ENCODE measurements at places on chromosomes 16 and 17. TPM values are rescaled to one million over a fixed set of nuclear protein-coding genes. Genes with fewer than 3 reads are reported as not detected.

- DNase-seq = no peak
Observed at GRCh38 chr17:36752096-36752888, 150.9 kb downstream of the MRM1 start.

DNA sequence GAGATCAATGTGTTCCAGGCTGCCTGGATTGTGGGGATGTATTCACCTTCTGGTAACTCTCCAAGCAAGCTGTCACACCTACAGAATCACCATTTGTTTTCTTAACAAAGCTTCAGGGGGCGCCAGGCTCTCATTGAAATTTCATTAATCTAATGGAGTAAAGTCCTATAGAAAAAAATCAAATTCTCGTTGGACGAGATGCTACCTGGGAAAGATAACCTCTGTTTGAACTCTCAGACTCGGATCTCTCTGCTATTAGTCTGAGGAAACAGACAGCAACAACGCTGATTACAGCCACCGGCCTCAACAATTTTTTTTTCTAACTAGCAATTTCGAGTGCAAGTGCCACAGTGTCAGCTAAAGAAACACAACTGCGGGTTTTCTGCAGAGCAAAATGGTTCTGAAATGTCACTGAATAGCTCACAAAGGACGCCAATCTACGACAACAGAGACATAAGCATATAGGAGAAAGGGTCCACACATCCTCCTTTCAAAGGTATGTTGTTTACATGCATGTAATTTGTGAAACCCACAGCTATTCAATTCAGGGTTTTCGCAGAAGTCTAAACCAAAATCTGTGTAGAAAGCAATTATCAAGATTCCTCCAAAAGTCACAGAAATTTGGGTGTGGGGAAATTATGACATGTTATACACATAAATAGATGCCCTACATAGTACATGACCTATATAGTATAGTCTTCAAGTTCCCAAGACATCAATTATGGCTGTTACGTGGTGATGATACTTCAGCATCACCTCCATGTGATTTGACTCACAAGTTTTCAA, 135.8 kb downstream of the SKAP1 start:
- DNase-seq = no peak

Gene STX1B
- total RNA-seq = 0.57 TPM

Gene TEKT5
- not detected for total RNA-seq

DNA sequence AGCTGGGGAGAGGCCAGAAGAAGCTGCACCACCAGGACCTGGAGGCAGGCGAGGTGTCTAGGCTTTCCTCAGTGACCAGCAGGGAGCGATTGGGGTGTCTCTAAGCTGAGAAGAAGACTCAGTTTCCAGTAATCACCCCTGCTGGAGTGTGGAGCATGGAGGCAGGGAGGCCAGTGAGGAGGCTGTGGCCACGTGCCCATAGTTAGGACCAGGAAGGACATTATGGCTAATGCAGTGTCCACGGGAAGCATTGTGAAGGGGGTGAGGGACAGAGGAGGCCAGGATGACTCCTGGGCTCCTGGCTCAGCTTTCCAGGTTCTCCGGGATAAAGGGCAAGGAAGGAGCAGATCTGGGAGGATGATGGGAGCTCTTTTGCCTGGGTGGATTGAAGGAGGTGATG, 5.7 kb downstream of the KRT13 start:
- no peak for DNase-seq

DNA sequence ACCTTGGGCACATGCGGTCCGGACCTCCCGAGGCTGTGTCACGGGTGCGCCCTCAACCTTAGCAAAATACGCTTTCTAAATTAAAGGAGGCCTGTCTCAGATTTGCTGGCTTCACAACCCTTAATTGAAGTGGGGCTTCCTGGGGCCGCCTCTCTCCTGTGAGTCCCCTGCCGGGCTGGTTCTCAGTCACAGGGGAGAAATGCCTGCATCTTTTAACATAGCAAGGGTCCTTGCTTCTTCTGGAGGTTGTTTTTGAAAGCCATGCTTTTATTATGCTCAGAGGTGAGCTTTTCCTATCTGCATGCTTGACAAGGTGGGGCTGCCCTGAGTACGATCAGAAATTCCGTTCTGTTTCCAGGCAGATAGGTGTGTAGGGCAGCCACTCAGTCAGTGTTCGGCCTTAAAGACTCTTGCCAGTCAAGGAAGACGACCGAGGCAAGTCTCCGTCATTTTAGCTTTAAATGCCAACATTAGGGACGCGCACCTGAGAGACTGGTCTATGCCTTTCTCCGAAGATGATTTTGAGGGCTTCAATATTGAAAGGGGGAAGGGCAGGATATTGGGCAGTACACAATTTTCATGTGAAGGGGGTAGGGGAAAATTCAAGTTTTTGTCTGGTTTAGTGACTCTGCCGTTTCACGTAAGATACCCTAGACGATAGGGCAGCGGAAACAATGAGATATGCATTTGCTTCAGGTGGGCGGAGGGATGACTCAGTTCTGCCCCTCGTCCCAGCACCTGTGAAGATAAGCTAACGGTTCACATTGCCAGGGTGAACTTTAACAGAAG, 5.5 kb upstream of the SLC7A5 start:
- DNase-seq = peak; percentile 73

- DNase-seq = no peak
Observed at GRCh38 chr17:63550817-63551639, 751 bp downstream of the DCAF7 start.

Gene TP53TG3F
- not detected for total RNA-seq

- DNase-seq = no peak
Observed at GRCh38 chr17:46790216-46790615, 28.3 kb downstream of the WNT3 start.

GRCh38 chr16:70683146-70683944, 2.5 kb downstream of the MTSS2 start:
- no peak for DNase-seq

Gene MYH3
- total RNA-seq = 4.6 TPM

- no peak for DNase-seq
Observed at GRCh38 chr17:4541328-4542002, 13.7 kb downstream of the MYBBP1A start.

- peak; percentile 66 for DNase-seq
Observed at GRCh38 chr16:49281843-49282642, 405 bp upstream of the CBLN1 start.

Gene RECQL5
- total RNA-seq = 33.3 TPM

Gene NOD2
- total RNA-seq = 7.4 TPM

Gene AATK
- total RNA-seq = 0.48 TPM

GRCh38 chr17:8041249-8041928, 2.5 kb downstream of the ALOX15B start:
- DNase-seq = peak; percentile 22

Gene FNDC8
- total RNA-seq = not detected

GRCh38 chr16:52747088-52747595, 200.2 kb upstream of the TOX3 start:
- no peak for DNase-seq

GRCh38 chr17:83076938-83077337, 2.5 kb upstream of the METRNL start:
- no peak for DNase-seq

DNA sequence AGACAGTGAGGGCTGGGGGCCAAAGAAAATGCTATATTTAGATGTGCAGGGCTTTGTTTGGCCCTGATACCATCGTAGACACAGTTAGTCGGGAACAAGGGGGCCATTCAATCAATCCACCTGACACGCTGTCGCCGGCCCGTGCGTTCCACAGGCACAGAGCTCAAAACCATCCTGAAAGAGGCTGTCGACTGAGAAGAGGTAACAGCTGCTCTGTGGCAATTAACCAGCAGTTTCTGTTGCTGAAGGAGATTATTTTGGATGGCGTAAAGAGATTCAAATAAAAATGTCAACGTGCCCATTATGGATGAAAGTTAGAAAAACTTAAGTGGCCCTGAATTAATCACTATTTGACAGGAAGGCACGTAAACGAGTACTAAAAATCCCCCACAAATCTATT, 276.2 kb upstream of the IRX5 start:
- DNase-seq = no peak

DNA sequence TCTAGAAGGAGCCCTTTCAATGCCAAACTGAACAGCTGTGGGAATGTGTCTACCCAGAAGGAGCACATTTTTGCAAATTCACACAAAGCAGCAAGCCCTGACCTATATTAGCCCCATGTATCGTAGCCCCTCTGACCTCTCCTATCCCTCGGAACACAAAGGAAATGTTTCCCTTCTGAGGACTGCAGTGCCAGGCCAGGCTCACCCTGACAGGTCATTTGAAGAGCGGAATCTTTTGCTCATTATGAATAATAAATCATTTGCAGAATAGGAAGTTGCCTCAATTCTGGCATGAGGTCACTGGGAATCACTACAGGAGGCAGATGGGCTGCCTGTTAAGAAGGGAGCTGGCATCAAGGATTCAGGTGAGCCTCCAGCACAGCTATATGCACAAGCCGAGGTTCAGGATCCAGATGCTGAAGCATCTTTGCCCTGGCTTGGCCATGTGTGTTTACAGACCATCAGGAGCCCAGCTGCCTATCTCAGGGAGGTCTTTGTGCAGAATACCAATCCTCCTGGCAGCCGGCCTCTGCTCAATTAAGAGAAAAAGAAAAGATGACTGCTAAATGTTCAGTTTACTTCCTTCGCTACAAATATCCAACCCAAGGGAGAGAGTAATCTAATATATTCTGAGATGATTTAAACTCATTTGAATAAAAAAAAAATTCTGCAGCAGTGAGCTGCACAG, 119.4 kb downstream of the USP31 start:
- DNase-seq = no peak

DNA sequence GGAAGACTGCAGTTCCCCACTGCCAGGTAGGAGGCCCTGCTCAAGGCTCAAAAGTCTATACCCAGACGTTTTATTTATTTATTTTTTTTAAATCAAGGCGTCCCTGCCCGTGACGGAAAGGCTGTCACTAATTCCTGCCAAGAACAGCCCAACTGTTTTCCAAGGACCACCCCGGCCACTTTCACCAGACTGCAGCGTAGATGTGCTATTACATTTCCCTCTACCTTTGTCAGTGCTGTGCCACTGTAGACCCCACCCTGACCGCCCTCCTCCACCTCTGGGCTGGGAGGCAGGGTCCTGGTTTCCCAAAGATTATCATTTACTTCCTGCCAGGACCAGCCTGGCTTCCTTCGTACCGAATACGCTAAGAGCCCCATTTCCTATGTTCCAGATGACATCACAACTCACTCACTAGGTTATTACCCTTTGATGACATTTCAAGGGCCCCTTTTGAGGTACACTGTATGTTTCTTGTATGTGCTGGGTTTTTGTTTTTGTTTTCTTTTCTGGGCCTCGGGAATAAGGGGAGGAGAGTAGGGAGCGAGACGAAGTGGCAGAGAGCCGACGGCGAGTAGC, 6.3 kb upstream of the RNF227 start:
- no peak for DNase-seq

- DNase-seq = no peak
Observed at GRCh38 chr16:55773859-55774549, 58.9 kb downstream of the CES1 start.

- DNase-seq = no peak
Observed at GRCh38 chr16:3120435-3120834, 8.0 kb downstream of the ZNF205 start.

GRCh38 chr16:81582655-81583441, 138.2 kb downstream of the CMIP start:
- DNase-seq = no peak

GRCh38 chr16:51050377-51050706, 100.7 kb downstream of the SALL1 start:
- DNase-seq = no peak

Gene KCNH4
- 0.64 TPM for total RNA-seq

Gene ATP1B2
- total RNA-seq = 0.37 TPM

Gene FAM171A2
- total RNA-seq = 0.32 TPM

Gene ITGAD
- total RNA-seq = 0.18 TPM

Gene NPIPB5
- 336 TPM for total RNA-seq

Gene PIK3R6
- total RNA-seq = 9.8 TPM

GRCh38 chr16:87681981-87682570, 79.8 kb downstream of the JPH3 start:
- no peak for DNase-seq

DNA sequence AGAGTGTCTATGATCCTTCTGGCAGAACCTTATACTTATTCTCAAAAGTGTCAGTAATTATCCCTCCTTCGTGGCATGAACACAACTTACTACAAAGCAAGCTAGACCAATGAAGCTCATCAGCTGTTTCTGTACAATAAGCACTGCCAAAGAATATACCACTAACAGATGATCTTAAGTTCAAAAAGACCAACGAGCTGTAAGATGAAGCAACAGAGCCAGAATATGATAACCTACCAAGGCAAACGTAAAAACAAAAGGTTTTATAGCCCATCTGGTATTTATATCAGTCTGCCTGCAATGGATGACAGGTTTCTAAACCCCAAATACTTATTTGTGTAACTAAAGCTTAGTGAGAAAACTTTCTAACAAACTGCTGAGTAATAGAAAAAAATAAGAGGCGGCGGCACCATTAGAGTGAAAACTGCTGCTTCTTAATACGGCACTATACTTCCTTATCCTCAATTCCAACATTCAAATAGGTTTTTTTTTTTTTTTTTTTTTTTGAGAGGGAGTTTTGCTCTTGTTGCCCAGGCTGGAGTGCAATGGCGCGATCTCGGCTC, 22.1 kb downstream of the NME2 start:
- no peak for DNase-seq

DNA sequence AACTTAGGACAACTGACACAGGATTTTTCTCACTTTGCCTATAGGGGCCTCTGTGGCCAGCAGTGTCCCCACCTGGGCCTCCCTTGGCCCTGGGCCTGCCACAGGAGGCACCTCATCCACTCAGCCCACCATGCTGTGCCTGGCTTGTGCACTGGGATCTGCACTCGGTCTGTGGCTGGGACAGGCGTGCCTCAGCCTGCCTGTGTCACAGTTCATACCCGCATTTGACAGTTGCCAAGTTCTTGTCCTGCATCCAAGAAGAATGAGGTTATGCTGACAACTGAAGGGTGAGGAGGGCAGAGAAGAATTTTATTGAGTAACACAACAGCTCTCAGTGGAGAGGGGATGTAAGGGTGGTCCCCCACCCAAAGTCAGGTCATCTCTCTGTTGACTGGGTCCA, 36.0 kb downstream of the ZFP90 start:
- no peak for DNase-seq

DNA sequence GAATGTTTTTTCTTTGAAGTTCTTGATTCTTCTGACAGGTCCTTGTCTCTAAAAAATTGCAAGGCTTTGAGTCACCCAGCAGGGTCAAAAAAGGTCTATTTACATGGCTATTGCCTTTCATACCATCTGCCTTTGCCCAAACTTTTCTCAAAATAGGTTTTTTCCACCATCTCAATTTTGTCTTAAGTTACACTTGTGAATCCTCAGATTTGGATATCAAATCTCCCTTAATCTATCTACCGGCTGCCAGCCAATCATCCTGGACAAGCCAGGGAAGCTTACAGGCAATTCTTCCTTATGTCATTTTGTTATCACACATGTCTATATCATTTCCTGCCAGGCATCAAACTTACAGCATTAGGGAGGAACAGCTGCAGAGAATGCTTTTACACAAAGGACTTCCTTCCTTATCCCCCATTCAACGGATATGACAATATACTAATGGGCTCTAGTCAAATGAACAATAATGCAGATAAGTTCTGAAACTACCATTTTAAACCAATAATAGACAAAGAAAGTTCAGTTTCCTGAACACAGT, 104.1 kb upstream of the CORO6 start:
- DNase-seq = no peak

DNA sequence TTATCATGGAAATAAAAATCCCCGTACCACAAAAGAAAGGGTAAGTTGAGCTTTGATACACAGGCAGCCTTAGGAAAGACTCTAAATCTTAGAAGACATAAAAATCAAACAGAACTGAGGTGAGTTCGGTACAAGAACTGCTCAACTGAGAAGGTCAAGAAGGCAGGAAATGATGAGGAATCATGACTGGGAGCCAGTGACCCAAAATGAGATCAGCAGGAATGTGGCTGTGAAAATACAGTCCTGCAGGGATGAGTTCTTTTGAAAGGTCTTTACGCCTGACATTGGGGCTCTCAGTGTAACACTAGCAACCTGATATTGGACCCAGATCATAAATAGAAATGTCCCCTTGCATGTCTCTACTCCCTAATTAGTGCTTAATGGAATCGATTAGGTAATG, 56.3 kb upstream of the CDH11 start:
- no peak for DNase-seq

Measured in activated T-helper 2 cell treated with anti-CD3 and anti-CD28 coated beads, Interferon-gamma antibody, Interleukin-2, Interleukin-4, amounts not matched to agents 10 μg/mL and 5 μg/mL and 100 μg/mL, durations not matched to agents 14 hours and 24 hours and 36 hours (primary cell).